Amygdala (tissue), 56 donors: ENCODE measurements at places on chromosomes 16 and 17.

GRCh38 chr16:25914357-25914962 lies 222.7 kb downstream of the HS3ST4 start:
- DNase-seq: no peak

- DNase-seq: peak; percentile 12
These were observed at the start of gene TOX3 for GRCh38 chr16:52547004-52547833. Gene TOX3, minus strand, starts transcription at chr16:52547143. Its CDS starts 420 bp downstream, at chr16:52546723.

GRCh38 chr16:83742124-83742899 lies 65.5 kb upstream of the HSBP1 start:
- no peak for DNase-seq

- no peak for DNase-seq
These were observed 855 bp upstream of the MEOX1 start for GRCh38 chr17:43662413-43663141.

DNA sequence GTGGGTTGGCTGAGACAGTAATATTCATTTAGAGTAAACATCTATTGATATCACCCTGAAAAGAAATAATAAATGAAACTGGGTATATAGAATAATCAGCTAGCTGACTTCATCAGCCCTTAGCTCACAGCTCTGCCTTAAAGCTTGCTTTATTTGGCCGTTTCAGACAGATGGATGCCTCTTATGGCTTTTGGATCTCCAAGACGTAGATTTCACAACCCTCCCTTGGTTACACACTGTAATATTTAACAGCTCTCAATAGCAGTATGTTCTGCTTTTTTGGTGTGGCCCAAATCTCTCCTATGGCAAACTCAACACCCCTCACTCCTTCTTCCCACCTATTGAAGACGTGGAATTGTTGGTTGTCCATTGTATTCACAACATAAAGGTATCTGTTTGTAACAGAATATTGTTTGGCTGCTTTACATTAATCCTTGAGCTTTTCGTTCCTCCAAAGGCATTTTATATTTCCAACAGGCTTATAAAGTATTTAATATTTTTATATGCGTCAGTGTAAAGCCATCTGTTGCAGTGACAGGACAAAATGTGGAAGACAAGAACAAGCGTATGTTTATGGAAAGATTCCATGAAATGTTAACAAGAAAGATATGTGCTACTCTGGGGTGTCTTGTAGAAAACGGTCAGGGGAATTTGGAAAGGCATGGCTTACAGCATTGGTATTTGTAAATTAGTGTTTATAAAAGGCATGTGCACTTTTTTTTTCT lies 837.0 kb upstream of the RBFOX1 start:
- DNase-seq: no peak

DNA sequence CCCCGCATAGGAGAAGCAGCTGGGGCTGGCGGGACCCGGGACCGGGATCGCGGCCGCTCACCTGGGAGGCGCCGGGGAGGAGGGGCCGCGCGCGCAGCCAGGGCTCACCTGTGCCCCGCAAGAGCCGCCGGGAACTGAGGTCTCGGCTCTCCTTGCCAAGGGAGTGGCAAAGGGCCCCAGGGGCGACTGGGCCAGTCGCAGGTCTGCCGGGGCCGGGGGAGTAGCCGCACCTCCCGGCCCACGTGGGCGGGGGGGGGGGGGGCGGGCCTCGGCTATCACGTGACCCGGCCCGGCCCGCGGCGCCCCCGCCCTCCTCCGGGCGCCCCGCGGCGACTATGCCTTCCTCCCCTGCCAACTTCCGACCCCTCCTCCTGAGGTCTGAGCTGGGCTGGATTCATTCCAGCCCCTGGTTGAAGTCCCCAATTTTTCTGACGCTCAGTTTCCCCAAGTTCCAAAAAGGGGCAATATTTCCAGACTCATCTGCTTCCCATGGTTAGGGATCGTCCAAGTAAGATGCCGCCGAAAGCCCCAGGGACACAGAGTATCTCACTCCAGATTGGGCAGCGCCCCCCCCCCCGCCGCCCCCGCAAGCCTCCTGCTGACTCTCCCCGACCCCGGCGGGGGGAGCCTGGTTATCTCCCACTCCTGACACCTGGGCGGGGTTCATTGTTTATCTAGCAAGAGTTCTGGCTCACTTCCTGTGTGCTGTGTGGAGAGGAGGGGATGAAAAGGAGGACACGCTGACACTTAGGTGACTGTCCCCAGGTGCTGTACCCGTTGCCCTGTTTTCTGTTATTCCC lies at the start of gene TMC6:
Gene TMC6, minus strand, starts transcription at position 205 of the 800 bp plus-strand sequence. CDS start 1,923 bp downstream, outside the sequence.
- peak; percentile 64 for DNase-seq
